ENCODE measurements at places on chromosomes 2 and 18.

GRCh38 chr2:60046529-60046928 is 506.9 kb downstream of the BCL11A start:
- no peak for DNase-seq

GRCh38 chr2:226658555-226658954 is 141.1 kb downstream of the IRS1 start:
- no peak for DNase-seq

- no peak for DNase-seq
Observed at GRCh38 chr2:69601179-69601612, 42.3 kb downstream of the AAK1 start.

DNA sequence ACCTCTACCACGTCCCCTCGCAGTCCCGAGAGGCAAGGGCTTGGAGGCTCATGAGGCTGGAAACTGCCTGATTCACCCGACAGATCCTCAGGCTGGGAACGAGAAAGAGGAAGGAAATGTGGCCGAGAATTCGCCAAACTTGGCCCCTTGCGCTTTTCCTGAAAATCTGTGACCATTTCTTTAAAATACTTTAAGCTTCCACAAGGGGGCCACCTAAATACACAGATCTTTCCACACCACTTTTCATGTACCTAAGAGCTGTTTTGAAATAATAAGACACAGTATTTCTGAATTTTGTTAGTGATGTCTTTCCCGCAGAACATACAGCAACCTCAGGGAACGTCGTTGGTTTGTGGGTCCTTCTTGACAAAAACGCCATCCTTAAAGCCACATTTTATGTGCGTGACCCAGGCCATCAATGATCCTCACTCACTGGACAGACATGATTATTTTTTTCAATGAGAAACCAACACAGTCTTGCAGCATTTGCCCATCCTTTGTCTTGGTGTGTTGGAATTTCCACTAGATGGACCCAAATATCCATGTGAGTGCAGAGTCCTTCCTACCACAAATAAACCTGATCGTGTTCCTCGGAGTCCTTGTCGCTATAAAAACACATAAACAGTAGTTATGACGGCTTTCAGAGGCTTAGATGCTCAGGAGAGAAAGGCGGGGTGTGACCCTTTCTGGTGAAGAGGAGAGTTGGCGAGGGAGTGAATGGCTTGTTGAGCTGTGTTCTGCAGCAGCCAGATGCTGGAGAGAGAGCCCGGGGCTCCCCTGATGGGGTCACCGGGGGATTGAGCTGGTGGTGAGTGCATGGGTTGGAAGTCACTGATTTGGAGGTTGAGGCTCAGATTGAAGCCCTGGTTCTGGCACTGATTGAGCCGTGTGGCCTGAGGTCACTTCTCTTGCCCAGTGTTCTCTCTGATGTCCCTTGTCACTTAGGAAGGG is 25.0 kb downstream of the DCDC2C start:
- no peak for DNase-seq

DNA sequence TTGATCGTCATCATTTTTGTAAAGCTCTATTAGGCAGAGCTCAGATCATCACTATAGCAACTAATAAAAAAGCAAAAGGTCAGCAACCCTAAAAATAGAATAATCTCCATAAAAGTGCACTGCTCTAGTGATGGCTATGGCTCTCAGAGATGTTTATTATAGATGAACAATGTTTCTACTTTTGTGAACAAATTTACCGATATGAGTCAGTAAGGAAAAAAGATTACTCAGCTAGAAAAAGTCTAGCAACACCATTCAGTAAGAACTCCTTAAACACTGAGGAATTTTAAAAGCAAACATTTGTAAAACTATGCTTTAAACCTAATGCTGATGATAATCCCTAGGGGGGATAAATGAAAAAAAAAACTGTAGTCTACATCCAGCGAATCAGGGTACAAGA is 69.6 kb downstream of the ACVR1C start:
- DNase-seq, result no peak

GRCh38 chr2:145724311-145724898 is 1204.5 kb upstream of the ZEB2 start:
- DNase-seq, result no peak

- no peak for DNase-seq
Observed at GRCh38 chr18:60556326-60556725, 183.8 kb upstream of the MC4R start.

DNA sequence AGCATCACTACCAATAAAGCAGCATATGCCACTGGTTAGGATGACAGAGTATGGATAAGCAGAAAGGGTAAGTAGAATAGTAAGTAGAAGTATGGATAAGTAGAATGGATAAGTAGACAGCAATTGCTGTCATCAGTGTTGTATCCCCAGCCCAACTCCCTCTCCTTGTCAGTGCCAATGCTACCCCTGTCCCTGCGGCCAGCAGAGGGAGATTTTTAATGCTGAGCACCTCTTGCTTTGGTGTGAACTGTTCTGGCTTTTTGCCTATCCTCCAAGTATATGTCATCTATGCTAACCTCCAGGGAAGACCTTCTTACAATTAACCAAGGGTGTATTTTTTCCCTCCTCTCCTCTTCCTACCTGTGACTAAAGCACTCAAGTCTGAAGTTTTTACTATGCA is 136.7 kb upstream of the SPHKAP start:
- DNase-seq, result no peak

Data from NCI-H1930 (cell line).